ENCODE measurements at places on chromosomes 3 and 15. TPM values are rescaled to one million over a fixed set of nuclear protein-coding genes. Genes with fewer than 3 reads are reported as not detected.

Gene NR2E3
- not detected for total RNA-seq

Gene ITGB5
- 89.2 TPM for total RNA-seq

Gene REC114
- not detected for total RNA-seq

Gene VIPR1
- total RNA-seq: 8.9 TPM

Gene GP5
- total RNA-seq: not detected

Gene CXCR6
- total RNA-seq: not detected

Gene GPR62
- total RNA-seq: 1.1 TPM

GRCh38 chr3:186653984-186654383, 11.8 kb upstream of the HRG start:
- no peaks in the 10 kb centered on the region for H3K4me1 ChIP-seq
- no peak overlapping the region for H3K27ac ChIP-seq
- H3K27me3 ChIP-seq: no peaks in the 10 kb centered on the region
- DNase-seq: no peak
- H3K36me3 ChIP-seq: no peaks in the 10 kb centered on the region
- no peak overlapping the region for H3K4me3 ChIP-seq

DNA sequence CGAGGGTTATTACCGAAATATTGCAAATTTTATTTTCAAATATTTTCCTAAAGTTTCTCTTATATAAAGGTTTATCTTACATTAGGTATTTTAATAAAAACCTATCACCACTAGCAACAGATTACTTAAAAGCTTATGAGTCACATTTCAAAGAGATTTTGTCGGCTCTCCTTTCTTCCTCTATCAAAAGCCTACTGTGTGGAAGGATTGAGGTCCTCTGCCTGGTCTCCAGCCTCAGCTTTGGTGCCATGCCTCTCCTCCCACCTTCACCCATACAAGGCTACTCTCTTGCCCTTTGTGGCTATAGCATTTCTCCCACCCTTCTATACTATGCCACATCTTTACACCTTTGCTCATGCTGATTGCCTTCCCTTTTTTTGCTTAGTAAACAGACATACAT, 199.3 kb downstream of the TNIK start:
- no peak overlapping the region for H3K27ac ChIP-seq
- no peaks in the 10 kb centered on the region for H3K27me3 ChIP-seq
- no peaks in the 10 kb centered on the region for H3K36me3 ChIP-seq
- H3K4me1 ChIP-seq: peaks cover 26% of the 10 kb centered on the region

DNA sequence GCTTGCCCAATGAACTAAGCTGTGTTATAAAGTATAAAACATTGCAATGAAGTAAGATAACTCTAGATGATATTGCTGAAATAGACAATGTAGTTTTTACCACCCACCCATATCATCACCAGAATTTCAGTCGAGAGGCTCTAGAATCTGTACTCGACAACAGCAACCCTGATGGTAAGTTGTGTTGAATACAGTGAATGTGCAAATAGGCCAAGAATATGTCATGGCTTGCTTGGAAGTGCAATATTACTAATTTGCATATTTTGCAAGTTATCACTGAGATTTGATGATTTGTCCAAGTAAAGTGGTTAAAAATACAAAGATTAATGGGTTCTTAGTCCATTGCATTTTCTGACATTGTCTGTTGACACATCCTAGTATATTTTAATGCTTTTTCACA, 90.6 kb upstream of the TUSC7 start:
- no peaks in the 10 kb centered on the region for H3K27me3 ChIP-seq
- H3K4me3 ChIP-seq: no peak overlapping the region
- no peak overlapping the region for H3K27ac ChIP-seq
- no peaks in the 10 kb centered on the region for H3K4me1 ChIP-seq
- no peaks in the 10 kb centered on the region for H3K36me3 ChIP-seq

- no peaks in the 10 kb centered on the region for H3K27me3 ChIP-seq
- DNase-seq: no peak
- no peaks in the 10 kb centered on the region for H3K36me3 ChIP-seq
- no peak overlapping the region for H3K27ac ChIP-seq
- no peak overlapping the region for H3K4me3 ChIP-seq
- peaks cover 12% of the 10 kb centered on the region for H3K4me1 ChIP-seq
Observed at GRCh38 chr3:195099951-195100785, 170.8 kb downstream of the XXYLT1 start.

DNA sequence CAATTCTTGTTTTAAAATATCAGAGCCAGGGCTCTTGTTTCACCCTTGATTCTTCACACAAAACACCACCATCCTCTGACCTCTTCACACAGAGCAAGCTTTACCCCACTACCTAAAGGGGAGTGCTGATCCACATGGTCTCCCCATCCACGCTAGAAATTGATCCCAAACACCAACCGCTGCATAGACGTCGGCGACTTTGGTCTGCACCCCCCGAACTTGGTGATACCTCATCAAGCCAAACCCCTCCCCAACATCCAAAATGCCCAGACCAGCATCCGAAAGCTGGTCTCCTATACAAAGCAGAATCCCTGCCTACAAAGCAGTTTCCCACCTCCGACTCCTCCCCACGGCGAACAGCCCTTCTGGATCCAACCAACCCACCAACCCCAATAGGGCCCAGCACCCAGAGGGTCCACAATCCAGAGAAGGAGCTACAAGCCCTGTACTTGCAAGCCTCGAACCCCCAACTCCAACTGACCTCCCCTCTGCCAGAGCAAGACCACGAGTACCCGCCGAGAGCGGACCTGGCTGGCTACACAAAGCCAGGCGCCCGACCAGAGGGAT, 25.8 kb upstream of the MTHFS start:
- peak overlapping the region; percentile 82 for H3K4me3 ChIP-seq
- no peaks in the 10 kb centered on the region for H3K27me3 ChIP-seq
- H3K4me1 ChIP-seq: peaks cover 16% of the 10 kb centered on the region
- H3K27ac ChIP-seq: peak overlapping the region; percentile 94

GRCh38 chr3:135667061-135667460, 298.5 kb upstream of the PPP2R3A start:
- no peaks in the 10 kb centered on the region for H3K27me3 ChIP-seq
- H3K36me3 ChIP-seq: no peaks in the 10 kb centered on the region
- no peaks in the 10 kb centered on the region for H3K4me1 ChIP-seq
- DNase-seq: no peak

DNA sequence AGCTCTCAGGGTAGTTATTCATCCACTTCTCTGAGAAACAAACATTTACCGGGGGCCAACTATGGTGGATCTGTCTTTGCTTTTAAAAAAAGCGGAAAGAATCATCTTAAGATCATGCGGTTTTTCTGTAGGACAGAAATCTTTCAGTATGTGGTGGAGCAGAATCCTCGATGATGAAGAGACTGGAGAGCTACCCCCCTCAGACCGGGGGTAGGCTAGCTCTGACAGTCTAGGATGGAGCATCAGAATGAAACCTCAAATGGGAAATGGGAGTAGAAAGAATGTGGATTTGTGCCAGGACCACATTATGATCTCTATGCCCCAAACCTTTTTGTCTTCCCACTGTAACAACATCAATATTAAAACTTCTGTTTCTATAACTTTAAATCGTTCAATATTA, 30.3 kb downstream of the TPRG1 start:
- H3K4me1 ChIP-seq: no peaks in the 10 kb centered on the region
- no peak overlapping the region for H3K4me3 ChIP-seq
- DNase-seq: no peak

GRCh38 chr3:189883113-189883753, 237.5 kb downstream of the P3H2 start:
- H3K4me3 ChIP-seq: no peak overlapping the region
- H3K4me1 ChIP-seq: no peaks in the 10 kb centered on the region
- no peak overlapping the region for H3K27ac ChIP-seq
- no peak for DNase-seq
- H3K36me3 ChIP-seq: no peaks in the 10 kb centered on the region

Measured in sigmoid colon (tissue), 7 donors.